ENCODE measurements at places on chromosomes 7 and 10. TPM values are rescaled to one million over a fixed set of nuclear protein-coding genes. Genes with fewer than 3 reads are reported as not detected.

- DNase-seq, result no peak
These were observed 75.1 kb downstream of the GRK5 start for GRCh38 chr10:119282446-119282845.

GRCh38 chr7:17988141-17988540, 39.5 kb downstream of the PRPS1L1 start:
- DNase-seq, result no peak

- DNase-seq, result no peak
These were observed 113.9 kb downstream of the KIF20B start for GRCh38 chr10:89815049-89815853.

DNA sequence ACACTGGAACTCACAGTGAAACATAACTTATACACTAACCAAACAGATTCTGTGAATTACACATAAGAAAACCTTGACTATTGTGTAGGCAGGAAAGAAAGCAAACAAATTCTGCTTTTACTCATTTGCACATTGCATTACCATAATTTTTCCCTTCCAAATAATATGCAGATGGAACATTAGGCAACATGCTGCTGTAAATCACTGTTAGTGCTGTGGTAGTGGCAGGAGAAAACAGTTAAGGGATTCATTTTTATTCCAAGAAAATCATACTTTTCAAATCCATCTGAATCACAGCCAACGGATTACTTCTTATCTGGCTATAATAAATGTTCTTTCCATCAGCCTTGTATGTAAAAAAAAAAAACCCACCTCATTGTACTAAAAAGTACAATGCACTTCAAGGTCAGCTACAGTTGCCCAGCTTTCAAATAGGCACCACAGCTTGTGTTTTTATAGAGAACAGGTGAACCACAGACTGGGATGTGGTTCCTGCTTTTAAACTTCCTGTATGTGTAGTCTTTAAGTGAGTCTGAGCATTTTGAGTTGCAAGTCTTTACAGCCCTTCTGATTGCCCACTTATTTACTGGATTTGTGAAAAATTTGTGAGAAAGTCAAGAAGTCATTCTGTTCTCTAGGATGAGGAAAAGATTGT, 590.0 kb upstream of the SEMA3D start:
- no peak for DNase-seq

DNA sequence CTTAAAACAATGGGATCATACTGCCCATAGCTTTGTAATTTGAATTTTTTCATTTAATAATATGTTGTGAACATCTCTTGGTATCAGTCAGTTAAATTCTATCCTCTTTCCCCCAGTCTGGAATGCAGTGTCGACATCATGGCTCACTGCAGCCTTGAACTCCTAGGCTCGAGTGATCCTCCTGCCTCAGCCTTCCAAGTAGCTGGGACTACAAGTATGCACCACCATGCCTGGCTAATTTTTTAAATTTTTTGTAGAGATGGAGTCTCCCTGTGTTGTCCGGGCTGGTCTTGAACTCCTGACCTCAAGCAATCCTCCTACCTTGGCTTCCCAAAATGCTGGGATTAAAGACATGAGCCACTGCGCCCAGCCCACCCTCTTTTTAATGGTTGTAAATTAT, 34.6 kb downstream of the MPLKIP start:
- no peak for DNase-seq

DNA sequence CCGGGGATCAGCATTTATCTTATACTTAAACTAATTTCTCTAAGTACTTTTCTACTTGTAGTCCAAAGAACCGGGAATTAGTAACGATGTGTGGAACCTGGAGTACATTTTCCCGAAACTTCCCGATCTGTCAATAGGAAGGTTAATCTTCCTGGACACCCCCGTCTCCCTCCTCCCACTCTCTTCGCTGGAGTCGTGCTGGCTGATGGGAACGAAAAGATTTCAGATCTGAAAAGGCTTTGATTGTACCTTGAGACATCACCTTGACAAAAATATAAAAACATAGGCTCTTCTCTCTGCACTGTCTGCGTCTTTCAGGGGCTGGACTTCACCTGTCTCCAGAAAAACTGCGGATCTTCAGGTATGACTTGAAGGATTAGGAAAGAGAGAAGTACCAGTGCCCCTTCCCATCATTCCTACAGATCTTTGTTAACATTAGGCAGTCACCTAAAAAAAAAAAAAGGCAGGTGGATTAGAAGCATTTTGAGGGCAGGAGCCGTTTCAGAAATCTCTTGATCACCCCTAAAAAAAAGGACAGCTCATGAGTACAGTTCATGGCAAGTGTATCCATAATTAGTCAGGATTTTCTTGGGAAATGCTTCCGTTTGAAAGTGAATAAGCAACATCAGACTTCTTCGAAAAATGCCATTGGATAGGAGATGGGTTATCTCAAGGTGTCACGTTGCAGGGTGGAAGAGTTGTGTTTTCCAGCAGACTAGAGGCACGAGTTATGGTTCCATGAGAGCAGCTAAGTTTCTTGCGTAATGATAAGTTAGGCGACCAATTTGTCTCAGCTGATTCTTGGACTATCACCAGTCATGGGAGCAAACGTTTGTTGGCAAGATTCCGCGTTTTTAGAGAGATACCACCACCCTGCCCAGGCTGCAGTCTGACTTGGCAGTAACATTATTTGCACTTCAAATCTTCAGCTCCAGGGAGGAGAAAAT, 7.8 kb upstream of the BAMBI start:
- no peak for DNase-seq

DNA sequence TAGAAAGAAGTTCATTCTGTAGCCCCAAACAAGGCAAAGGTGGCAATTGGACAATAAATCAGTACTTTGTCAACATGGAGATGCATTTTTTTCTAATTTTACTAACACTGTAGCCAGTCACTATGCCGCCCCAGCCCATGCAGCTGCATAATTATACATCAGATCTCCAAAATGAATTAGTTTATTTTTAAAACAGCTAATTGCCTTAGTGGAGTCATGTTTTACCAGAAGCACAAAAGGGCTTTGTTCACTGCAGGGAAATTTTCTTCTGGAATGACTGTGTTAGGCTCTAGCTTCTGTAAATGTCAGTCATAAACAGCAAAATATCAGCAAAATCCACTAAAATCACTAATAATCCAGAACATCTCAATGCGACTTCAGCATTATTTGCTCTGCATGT, 20.1 kb upstream of the HDAC9 start:
- DNase-seq, result no peak

GRCh38 chr10:87961314-87961713, 97.9 kb downstream of the PTEN start:
- no peak for DNase-seq

DNA sequence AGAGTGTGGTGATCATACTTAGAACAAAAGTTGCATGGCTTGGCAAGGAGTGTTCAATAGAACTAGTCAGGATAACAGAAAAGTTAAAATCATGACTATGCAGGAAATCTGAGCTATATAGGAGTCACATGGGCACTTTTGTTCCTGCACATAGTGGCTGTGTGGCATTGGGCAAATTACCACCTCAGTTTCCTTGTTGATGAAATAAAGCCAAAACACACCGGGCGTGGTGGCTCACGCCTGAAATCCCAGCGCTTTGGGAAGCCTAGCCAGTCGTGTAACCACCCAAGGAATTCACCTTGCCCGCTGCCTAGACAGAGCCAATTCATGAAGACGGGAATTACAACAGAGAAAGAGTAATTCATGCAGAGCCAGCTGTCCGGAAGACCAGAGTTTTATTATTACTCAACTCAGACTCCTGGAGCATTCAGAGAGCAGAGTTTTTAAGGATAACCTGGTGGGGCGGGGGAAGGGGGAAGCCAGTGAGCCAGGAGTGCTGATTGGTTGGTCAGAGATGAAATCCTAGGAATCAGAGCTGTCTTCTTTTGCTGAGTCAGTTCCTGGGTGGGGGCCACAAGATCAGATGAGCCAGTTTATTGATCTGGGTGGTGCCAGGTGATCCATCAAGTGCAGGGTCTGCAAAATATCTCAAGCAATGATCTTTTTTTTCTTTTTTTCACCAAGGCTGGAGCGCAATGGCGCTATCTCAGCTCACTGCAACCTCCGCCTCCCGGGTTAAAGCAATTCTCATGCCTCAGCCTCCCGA, 6.4 kb upstream of the MKRN1 start:
- DNase-seq, result no peak

- DNase-seq, result no peak
These were observed 189.1 kb downstream of the LRRTM3 start for GRCh38 chr10:67114945-67115344.

- no peak for DNase-seq
These were observed 4.6 kb upstream of the MYH16 start for GRCh38 chr7:99267841-99268576.

- no peak for DNase-seq
These were observed 45.1 kb upstream of the SGCE start for GRCh38 chr7:94700926-94701554.

- no peak for DNase-seq
These were observed 77.2 kb downstream of the KIAA1549 start for GRCh38 chr7:138903859-138904435.

GRCh38 chr10:117537904-117538524, 4.5 kb upstream of the EMX2 start:
- DNase-seq, result no peak

GRCh38 chr7:122546496-122546895, 152.4 kb downstream of the RNF133 start:
- DNase-seq, result no peak

DNA sequence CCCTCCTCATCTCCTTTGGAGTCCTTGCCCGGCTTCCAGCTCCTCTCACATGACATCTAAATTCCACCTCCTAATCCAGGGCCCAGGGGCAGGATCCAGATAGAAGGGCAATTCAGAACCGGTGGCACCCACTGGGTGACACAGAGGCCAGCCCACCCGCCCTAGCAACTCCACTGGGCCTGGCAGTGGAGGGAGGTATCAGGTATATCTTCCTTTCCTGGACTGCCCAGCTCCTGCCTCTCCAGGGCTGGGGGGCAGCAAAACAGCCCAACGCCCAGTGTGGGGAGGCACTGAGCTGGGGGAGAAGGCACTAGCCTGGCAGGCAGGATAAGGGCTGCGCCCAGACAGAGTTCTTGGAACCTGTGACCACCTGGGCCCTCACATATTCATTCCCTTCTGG, 10.4 kb upstream of the TRIM8 start:
- no peak for DNase-seq

GRCh38 chr7:26694141-26694540, 170.2 kb downstream of the SKAP2 start:
- no peak for DNase-seq

DNA sequence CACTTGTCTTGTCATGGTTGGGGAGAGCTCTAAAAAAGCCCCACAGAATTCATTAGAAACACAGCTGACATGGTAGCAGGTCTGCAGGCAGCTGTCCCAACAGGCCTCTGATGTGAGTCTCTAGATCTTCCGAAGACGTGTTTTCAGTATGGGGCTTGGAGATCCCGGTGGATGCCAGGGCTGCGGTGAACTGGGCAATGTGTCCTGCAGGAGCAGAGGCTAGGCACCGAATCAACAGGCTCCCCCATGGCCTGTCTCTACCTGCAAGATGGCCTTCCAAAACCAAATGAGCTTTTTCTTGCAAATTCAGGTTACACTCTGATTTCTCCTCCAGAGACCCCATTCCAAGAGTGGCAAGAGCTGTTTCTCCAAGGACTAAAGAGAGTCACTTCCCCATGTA, 2.9 kb downstream of the CPXM2 start:
- no peak for DNase-seq

GRCh38 chr7:93861325-93861949, 29.1 kb downstream of the TFPI2 start:
- no peak for DNase-seq

The RBP4 gene
- total RNA-seq, result not detected

The CELF2 gene
- 0.14 TPM for total RNA-seq

The TMEM236 gene
- total RNA-seq, result 0.17 TPM

The CPA4 gene
- 1.6 TPM for total RNA-seq

The CYP2C19 gene
- not detected for total RNA-seq

The EPDR1 gene
- 103 TPM for total RNA-seq

The HOXA4 gene
- total RNA-seq, result 0.57 TPM

The PRR15 gene
- not detected for total RNA-seq

The TMEM229A gene
- total RNA-seq, result not detected

The CHAT gene
- not detected for total RNA-seq

The CRYGN gene
- total RNA-seq, result 0.07 TPM

The HABP2 gene
- not detected for total RNA-seq

The CPSF4 gene
- 42.7 TPM for total RNA-seq

Measured in NCI-H460 (cell line).